CD4-positive, alpha-beta T cell treated with Interferon alpha-2 for 1 hour (primary cell): ENCODE measurements at places on chromosomes 12 and 14.

DNA sequence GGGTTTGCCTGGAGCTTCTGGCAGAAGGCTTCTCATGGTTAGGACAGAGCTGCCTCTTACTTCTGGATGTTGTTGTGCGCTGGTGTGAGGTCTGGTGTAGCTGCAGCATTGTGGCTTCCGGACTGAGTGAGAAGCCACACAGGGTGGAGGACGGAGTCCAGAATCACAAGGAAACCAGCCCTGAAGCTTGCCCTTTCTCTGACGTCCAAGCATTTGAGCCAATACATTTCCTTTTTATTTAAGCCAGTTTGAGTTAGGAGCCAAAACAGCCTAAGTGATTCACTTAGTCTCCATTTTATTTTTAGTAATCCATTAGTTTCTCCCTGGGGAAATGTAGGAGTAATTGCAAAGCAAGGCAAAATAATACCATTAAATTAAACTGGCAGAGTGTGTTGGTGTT, 402.4 kb upstream of the RGS6 start:
- DNase-seq = no peak

- DNase-seq = peak; percentile 21
These were observed 715 bp downstream of the NEK9 start for GRCh38 chr14:75126121-75126544.

DNA sequence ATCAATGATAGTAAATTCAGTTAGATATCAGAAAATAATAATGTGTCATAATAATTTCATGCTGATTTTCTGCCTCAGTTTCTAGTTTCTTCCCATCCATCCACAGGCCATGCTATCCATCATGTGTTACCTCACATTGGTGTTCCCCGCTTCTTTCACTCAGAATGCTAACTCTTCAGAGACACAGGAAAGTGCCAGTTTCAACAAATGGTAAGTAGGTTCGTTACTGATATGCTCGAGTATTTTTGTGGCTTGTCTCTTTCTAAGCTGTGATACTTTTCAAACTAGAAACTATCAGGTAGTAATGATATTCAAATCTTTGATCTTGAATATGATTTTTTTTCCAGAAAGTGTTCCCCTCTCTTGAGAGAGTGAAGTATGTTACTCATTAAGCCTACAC, 1.5 kb downstream of the KLRB1 start:
- DNase-seq = no peak

- no peak for DNase-seq
These were observed 21.8 kb downstream of the PLEKHA5 start for GRCh38 chr12:19151298-19151697.

DNA sequence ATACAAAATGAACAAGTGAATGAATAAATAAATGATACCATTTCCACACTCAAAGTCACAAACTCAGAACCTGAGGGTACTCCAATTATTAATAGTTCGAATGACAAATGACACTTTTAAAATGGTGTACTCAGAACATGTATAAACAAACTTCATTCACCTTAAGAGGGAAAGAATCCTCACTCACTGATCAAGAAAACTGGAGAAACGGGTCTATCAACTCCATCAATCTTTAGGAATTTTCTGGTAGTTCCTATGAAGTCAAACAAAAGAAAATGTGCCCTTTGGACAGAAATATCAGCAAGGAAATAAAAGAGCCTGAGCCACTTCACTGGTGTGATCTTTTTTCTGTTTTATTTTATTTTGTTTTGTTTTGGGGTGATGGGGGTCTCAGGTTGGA, 5.2 kb upstream of the NRDE2 start:
- DNase-seq = no peak

DNA sequence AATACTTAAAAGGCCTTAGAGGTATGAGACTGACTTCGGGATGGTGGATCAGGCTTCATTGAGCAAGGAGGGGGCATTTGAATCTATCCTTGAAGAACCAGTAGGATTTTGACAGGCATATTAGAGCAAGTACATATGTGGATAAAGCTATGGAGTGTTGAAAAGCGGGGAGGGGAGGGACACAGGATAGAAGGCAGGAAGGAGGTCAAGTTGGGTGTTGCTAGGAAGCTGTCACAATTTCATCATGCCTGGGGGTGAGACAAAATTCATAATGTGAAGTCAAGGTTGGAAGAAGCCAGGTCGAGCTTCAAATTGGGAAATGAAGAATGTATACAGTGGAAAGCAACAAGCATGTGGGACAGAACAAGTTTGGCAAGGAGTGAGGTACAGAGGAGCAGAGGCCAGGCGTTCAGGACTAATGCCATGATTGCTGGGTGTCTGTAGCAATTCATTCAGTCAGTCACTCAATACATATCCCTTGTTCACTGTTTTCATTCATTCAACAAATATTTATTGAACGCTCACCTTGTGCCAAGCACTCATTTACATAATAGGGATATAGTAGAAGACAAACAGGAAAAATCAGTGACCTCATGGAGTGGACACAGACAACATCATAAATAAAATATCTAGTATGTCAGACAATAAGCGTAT, 58.3 kb upstream of the LTA4H start:
- no peak for DNase-seq
